NCI-H226 (cell line): ENCODE measurements at places on chromosomes 11 and 22.

DNA sequence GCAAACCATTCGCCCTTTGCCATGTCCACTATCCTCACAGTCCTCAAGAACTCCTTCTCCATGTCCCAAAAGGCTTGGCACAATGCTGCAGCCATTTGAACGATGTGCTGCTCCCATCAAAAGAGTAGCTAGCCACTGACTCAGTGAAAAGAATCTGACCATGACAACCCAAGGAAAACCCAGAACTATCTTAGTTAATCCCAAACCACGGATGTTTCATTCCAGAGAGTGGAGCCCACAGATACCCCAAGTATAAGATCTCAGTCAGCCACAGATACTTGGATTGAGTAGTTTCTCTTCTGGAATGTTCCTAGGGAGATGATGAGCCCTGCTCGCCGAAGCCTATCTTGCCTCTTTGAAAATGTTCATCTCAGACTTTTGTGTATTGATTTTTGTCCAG lies 176.9 kb downstream of the NAV2 start:
- DNase-seq: peak; percentile 12

GRCh38 chr22:21067901-21068680 lies 22.3 kb downstream of the LRRC74B start:
- no peak for DNase-seq

- DNase-seq: no peak
Observed at GRCh38 chr22:49299821-49300231, 527.8 kb downstream of the BRD1 start.

DNA sequence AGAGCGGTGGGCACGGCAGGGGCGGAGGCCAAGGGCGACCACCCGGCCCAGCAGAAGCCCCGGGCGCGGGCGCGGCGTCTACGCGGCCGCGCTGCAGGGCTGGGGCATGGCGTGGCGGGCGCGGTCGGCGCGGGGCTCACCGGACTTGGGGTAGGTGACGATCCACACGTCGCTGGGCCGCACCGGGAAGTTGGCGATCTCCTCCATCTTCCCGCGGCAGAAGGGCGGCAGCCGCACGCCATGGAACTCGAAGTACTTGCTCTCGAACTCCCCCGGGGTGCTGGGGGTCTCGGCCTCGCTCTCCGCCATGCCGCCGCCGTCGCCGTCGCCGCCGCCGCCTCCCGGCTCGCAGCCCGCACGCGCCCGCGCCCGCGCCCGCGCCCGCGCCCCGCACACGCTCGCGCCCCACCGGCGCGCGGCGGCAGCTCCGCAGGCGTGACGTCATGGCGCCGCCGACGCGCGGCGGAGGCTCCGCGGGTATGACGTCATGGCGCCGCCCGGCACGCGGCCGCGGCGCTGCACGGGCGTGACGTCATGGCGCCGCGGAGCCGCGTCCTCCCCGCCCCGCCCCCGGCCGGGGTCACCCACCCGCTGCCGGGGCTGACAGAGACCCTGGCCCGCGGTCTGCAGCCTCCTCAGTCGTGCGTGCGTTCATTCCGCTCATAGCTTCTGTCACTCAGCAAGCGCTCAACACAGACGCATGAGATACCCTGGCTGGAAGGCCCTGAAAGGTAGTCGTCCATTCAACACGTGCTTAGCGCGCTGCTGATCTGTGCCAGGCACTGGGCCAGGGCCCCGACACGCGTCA lies at the start of gene SULT4A1:
TSS of gene SULT4A1 (minus strand) at position 440 of the 808 bp plus-strand sequence. CDS start at position 309, 131 bp downstream.
- DNase-seq: no peak

GRCh38 chr11:111981270-111981669 lies 43.9 kb upstream of the DLAT start:
- no peak for DNase-seq

DNA sequence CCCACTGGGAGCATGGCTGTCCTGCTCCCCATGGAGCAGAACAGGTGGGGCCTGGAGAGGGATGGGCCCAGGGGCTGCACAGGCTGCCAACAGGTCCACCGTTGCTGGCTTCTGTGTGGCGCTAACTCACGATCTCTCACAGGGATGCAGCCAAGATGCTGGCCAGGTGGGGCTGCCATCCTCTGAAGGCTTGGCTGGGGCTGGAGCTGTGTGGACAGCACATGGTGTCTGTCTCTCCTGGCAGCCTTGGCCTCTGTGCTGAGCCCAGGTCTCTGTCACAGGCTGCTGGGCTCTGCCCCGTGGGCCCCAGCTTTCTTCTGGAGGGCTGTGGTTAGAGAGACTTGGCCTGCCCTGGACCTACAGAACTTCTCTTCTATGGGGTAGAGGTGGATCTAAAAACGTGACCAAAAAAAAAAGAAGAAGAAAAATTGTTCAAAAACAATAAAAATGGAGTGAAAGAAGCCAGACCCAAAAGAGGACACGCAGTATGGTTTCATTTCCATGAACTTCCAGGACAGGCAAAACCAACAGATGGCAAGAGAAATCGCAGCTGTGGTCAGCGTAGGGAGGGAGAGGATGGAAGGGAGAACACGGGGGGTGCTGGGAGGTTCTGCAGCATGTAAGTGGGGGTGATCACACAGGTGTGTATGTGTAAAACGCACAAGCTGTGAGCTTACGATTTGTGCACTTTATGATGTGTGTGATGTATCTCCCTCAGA lies 12.2 kb downstream of the PARVG start:
- peak; percentile 6 for DNase-seq

- no peak for DNase-seq
Observed at GRCh38 chr11:4433856-4434255, 15.2 kb upstream of the OR52K2 start.

- DNase-seq: no peak
Observed at GRCh38 chr11:36948460-36949127, 350.6 kb upstream of the RAG2 start.

GRCh38 chr22:17576470-17576869 lies 13.2 kb downstream of the SLC25A18 start:
- peak; percentile 92 for DNase-seq

DNA sequence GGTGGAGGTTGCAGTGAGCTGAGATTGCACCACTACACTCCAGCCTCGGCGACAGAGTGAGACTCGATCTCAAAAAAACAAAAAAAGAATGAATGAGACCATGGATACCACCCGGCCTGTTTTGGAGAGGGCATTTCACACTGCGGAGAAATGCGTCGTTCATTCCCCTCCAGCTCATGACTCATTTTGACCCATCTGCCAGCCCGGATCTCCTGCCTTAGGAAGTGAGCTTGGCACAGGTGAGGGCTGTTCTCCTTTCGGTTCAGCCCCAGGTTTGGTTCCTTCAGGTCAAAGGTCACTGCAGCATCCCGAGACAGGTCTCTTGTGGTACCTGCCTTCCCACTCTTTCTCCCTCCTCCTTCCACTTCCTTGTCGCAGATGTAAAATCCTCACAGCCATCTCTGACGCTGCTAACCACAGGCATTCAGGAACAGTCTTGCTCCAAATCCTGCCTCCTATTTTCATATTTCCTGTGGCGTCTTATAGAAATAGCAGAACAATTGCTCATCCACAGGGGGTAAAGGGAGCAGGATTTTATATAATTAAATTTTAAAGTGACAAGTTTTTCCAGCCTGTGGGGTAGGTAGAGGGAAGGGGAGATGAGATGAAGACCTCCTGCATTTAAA lies 517.9 kb downstream of the NTM start:
- DNase-seq: no peak

GRCh38 chr11:1349327-1350041 lies 40.1 kb upstream of the TOLLIP start:
- DNase-seq: no peak

GRCh38 chr22:48101704-48102103 lies 1339.3 kb downstream of the TBC1D22A start:
- no peak for DNase-seq

DNA sequence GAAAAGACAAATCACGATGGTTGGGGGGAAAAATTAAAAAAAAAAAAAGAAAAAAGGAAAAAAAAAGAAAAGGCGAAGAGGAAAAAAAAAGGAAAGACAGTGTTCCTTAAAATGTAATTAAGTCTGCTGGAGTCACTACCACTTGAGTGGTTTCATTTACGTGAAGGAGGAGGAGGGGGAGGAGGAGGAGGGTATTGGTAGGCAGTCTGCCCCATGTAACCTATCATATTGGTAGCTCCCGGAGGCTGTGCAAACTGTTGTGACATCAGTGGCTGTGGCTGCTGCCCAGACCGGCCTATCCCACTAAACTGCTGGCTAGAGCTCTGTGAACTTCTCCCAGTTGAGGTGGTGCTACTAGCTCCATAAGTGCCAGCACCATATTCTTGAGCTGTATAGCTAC lies 17.9 kb downstream of the KDELR3 start:
- no peak for DNase-seq

DNA sequence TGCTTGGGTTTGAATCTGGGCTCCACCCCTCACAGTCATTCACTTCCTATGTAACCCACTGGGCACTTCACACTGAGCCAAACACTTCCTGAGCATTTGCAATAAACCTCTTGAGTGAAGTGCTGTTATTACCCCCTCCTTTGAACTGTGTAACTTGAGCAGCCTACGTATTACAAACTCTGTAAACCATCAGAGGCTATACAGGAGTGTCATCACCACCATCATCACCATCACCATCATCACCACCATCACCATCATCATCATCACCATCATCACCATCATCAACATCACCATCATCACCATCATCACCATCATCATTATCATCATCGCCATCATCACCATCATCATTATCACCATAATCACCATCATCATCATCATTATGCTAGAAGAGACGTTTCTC lies 18.4 kb downstream of the RTL6 start:
- no peak for DNase-seq

DNA sequence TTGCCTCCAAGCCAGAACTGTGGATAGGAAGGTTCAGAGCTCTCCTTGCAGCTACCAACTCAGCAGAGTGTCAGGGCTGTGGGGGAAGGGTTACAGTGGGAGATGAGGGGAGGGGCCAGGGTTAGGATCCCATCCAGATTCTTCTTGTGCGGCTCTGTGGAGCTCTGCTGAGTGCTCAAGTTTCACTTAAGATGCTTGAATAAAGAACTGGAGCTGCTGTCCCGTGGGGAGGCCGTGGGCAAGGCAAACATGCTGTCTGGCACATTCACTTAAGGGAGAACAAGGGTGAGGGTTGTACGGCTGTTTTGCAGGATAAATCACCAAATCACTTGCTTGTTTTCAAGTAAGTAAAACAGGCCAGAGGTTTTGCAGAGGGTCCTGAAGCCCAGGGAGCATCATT lies 197.1 kb downstream of the FAM76B start:
- DNase-seq: no peak

DNA sequence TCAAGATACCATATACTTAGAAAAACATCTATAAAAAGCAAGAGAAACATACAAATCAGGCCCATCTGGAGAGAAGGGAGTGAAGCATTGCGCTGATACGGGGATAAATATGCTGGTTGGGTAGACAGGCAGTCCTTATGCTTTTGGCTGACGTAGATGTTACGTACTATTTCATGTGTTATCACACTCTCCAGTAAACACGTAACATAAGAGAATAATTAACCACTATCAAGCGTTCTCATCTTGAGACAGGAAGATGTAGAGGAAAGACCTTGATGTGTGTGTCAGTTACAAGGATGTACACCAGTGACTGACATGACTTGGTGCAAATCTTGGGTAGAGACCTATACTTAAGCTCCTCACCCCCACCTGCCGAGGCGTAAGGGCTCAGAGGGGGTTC lies 86.7 kb upstream of the PRODH start:
- DNase-seq: no peak

GRCh38 chr11:23317816-23318215 lies 457.5 kb upstream of the CCDC179 start:
- DNase-seq: no peak

DNA sequence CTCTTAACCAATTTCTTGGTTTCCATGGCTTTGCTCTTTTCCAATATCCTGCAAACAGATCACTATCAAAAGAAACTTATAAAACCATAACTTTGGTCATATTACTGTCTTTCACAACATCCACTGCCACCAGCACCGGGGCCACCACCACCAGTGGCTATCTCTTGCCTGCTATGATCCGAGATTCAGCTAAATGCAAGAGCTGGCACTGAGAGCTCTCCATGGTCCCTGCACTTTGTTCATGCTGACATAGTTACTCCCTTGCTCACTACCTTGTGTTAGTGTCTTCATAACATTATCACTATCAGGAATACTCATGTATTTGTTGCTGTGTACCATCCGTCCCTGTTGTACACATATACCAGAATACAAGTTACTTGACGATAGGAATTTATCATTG lies 299.0 kb downstream of the ETS1 start:
- peak; percentile 3 for DNase-seq

DNA sequence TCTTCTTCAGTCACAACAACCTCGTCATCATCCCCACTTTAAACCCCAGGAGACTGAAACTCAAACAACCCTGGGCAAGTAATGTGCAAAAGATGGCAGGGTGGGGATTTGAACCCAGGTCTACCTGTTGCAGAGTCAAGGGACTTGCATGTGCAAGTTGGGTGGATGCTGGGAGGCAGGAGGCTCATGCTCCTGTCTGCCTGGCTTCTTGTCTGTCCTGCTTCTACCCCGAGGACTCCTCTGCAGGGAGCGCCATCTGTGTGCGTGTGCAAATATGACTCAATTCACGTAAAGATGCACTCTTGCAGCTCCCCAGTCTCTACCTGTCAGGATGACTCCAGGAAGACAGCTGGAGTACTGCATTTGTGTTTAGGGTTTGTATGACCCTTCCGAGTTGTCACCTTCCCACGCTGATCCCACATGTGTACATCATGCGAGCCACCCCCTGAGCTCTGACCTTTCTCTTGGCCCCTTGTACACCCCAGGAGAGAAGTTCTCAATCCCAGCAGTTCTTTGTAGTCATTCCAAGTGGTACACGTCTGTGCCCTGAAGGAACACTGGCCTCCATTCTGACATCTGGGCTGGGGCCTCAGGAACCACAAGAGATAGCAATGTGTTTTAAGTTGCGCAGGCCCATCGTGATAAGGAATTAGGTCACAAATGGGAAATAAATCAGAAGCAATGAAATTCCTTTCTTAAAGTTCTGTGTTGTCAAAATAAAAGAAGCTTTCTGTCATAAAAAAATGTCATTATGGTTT lies 95.7 kb downstream of the CWC15 start:
- peak; percentile 59 for DNase-seq

GRCh38 chr11:912266-912665 lies 1.7 kb upstream of the CHID1 start:
- DNase-seq: no peak

- DNase-seq: peak; percentile 87
Observed at GRCh38 chr11:35363854-35364780, 55.2 kb downstream of the SLC1A2 start.

DNA sequence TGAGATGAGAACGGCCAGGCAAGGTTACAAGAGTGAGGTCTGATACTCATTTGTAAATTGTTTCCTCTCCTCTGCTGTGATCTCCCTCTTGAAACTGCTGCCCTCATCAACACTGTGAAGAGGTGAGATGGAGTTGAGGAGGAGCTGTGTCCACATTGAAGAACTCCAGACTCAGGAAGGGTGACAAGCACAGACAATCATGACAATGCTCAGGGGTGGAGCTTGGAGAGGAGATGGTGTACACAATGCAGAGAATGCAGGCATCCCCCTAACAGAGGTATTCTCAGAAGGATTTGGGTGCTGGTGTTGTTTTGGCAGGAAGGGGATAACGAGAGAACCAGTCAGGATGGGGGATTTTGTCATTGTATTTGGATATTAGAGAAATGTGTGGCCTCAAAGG lies 21.5 kb upstream of the MMP7 start:
- DNase-seq: no peak

- no peak for DNase-seq
Observed at GRCh38 chr22:49812838-49813237, 14.8 kb downstream of the BRD1 start.
